ENCODE measurements at places on chromosomes 7 and 10.

DNA sequence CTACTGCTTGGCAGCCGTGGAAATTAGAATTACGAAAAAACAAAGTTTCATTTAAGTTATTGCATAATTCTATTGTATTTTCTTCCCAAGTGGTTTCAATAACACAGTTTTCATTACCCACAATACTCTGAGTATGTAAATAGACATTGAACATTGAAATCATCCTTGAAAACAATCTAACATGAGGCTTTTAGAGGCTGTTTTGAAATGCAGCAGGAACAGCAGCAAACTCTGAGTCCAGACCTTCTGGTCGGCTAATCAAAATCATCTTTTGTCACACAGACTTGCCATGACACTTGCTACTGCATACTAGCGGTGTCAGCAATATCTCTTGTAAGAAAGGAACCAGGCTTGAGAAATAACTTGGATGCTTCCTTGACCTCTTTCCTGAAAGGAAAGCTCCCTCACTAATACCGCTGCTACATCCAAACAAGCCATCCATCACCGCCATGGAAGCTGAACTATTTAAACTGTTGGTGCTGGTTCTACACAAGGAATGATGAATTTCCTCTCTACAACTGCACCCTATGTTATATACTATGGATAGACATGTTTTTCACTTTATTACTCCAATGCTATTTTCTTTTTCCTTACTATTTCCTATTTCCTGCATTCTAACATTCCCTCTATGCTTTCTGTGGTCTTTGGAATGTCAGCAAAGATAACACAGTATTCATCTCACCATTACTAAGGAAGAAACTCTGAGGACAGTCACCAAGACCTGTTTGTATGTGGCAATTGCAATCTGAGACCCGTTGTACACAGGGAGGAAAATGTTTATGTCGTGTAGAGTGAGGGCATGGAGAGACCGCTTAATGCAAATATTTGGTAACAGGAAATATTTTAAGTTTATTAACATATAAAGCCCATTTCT is 130.8 kb downstream of the ITGA8 start:
- DNase-seq: no peak

GRCh38 chr10:8221451-8221850 is 167.0 kb downstream of the GATA3 start:
- no peak for DNase-seq

DNA sequence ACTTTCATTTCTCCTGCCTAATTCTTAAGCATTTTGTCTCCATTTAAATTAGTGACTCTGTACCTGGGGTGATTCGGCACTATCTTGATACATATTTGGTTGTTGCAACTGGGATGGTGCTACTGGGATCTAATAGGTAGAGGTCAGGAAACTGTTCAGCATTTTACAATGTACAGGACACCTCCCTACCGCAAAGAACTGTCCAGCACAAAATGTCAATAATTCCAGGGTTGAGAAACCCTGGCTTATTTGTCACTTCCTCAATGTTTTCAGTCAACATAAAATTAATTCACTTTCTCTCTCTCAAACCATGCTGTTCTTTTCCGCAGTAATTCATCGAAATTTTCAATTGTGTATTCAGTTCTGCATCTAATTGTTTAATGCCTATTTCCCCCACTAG is 151.4 kb upstream of the CALCR start:
- DNase-seq: no peak

DNA sequence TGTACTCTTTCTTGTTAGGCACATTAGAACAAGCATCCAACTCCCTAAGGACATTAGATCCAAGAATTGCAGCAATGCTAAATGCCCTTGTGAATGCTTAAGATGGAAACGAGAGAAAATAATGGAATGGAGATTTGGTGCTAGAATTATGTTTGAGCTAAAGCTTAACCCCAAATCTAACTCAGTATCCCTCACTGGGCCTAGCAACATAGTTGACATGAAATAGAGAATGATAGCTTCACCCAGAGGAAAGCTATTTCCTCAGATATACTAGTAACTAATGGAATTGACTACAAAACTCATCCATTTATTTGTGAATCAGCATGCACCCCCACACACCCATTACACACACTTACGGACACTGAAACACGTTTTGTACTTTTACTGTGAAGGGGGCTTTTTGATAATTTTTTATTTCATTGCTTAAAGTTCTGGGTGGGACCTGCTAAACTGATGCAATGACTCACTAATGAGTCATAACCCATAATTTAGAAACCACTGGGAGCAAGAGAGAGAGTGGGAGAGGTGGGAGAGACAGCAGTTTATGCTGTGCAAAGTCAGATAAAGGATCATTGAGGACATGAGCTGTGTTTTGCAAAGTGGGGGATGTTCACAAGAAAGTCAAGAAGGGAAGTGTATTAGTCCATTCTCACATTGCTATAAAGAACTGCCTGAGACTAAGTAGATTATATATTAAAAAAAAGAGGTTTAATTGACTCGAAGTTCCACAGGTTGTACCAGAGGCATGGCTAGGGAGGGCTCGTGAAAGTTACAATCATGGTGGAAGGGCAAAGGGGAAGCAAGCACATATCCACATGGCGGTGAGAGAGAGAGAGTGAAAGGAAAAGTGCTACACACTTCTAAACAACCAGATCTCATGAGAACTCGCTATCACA is 382.7 kb downstream of the SFMBT2 start:
- no peak for DNase-seq

All from activated CD8-positive, alpha-beta memory T cell treated with anti-CD3 and anti-CD28 coated beads for 1 hour (primary cell).